ENCODE measurements at places on chromosomes 6 and 20.

- no peak for DNase-seq
These were observed 162.2 kb upstream of the THEMIS start for GRCh38 chr6:128062882-128063603.

GRCh38 chr6:131640100-131640499 lies 3.0 kb downstream of the ENPP3 start:
- DNase-seq, result no peak

DNA sequence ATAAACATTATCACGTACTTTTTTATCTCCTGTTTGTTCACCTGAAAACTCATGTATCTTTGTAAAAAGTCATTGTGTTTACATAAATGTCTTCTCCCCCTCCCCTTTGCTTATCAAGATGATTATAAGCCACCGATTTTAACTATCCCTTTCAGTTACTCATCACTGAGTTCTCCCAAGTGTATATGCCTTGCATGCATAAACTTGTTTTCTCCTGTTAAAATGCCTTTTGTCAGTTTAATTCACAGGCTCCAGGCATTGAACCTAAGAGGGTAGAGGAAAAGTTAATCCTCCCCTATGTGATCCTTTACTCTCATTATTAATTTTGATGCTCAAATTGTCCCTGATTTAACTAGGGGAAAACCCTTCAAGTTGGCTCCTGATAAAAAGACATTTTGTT lies 24.2 kb downstream of the ANKEF1 start:
- DNase-seq, result no peak

DNA sequence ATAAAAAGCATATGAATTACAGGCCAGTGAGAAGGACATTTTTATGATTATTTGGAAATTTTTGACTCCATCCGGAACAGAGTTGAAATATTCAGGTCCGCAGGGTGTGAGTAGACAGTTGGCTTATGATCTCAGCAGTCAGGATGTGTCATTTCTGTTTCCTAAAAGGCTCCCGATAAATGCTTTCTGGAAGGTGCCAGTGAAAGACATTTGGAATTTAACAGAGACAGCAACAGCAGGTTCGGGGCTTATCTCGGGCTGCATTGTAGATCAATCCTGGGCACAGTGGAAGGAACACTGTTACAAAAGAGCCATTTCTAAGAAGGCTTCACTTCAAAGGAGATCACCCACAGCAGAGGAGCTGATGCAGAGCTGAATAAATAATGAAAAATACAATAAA lies 934.4 kb downstream of the KIF16B start:
- no peak for DNase-seq

DNA sequence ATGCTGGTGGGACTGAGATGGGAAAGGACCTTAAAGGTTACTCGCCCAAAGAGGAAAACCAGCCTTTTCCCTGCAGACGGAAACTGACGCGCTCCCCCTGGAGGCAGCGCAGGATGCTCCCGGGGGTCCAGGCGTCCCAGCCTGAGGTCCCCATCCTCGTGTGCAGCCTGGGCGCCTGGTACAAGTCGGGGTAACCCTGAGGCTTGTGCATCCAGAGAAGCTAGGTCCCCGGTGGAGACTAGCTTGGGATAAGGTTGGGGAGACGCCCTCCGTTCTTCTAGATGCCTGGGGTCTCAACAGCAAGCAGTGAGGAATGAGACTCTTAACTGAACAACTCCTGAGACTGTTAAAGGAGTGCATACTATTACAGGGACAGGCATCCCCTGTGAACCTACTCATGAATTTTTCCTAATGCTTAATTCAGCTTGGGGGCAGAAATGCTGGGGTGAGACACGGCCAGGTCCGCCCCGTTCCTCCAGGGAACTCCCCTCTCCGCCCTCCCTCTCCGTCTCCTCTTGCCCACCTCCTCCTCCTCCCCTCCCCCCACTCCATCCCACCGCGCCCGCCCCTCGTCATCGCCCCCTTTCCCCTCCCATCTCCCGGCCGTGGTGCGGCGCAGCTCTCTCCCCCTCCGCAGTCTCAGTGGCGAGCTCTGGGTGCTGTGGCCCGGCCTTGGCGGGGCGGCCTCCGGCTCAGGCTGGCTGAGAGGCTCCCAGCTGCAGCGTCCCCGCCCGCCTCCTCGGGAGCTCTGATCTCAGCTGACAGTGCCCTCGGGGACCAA lies at the start of gene PRSS35:
PRSS35 (plus strand) TSS at position 634 of the 781 bp plus-strand sequence. CDS start 10,908 bp downstream, outside the sequence.
- peak; percentile 95 for DNase-seq

- DNase-seq, result no peak
These were observed 354.4 kb downstream of the FRK start for GRCh38 chr6:115706324-115706723.

- DNase-seq, result no peak
These were observed 12.2 kb upstream of the C6orf132 start for GRCh38 chr6:42154461-42155209.

GRCh38 chr6:111711476-111711875 lies 105.8 kb upstream of the TRAF3IP2 start:
- no peak for DNase-seq

- DNase-seq, result peak; percentile 52
These were observed 113.2 kb upstream of the TENT5A start for GRCh38 chr6:81865712-81866111.

DNA sequence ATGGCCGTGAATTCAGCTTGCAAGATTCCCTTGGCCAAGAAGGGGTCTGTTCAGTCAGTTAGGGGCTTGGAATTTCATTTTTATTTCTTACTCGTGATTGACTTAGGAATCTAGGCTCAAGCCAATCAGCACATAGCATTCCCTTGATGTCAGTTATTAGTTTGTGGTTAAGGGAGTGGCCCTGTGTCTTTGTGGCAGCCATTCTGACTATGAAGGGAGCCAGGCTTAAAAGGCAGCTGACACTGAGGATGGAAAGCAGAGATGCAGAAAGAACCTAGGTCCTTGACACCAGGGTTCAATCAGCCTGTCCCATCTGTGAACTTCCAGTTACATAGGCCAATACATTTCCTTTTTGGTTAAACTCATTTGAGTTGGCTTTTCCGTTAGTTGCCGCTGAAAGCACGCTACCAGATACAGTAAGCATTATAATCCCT lies 48.1 kb downstream of the MCUR1 start:
- DNase-seq, result peak; percentile 91

DNA sequence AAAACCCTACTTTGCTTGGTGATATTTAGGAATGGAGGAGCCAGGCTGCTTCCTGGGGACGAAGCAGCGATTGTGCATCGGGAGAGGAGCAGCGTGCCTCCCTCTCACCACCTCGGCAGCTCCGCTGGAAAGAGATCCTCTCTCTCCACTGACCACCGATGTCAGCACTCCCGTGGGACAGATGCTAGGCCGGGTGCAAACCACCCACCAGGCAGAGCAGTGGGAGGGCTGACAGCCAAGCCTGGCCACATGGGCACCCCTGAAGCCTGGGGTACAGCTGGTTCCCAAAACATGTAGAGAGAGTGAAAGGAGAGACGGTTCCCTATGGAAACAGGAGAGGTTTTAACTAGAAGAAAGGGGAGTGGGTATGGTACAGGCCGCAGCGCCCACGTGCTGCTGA lies 220.0 kb downstream of the ANKRD60 start:
- DNase-seq, result no peak

GRCh38 chr6:166530211-166531095 lies 56.0 kb downstream of the RAMACL start:
- no peak for DNase-seq

GRCh38 chr20:45416917-45417316 lies 976 bp downstream of the PIGT start:
- DNase-seq, result no peak

DNA sequence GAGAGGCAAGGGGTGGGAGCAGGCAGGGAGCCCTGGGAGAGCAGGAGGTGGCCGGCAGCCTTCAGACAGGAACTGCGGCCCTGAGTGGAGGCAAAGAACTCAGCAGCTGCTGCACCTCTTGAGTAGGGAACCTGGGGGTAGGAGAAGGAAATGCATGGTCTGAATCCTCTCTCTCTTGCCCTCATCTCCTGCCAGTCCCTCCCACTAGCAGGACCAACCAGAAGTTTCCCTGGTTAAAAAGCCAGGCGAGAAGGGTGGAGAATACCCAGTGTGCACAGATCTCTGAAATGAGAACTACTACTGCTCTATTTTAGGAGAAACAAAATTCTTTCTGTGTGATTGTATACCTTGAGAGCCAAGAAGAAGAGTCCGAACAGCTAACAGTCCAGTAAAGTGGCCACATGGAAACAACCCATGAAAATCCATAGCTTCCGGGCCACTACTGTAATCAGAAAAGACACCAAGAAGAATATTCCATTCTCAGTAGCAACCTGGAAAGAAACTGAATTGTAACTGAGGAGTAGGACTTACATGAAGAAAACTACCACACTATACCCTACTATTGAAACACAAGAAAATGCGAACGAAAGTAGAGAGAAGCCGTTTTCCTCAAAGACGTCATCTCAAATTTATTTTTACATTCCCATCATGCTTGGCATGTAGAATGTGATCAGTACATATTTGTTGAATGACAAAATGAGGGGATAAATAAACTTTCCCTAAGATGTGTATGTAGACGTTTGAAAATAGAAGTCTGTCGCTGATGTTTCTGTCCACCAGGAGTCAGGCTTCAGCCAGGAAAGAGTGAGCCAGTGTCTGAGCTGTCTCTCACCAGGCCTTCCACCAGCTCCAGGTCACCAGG lies 25.6 kb downstream of the WRNIP1 start:
- peak; percentile 84 for DNase-seq

- no peak for DNase-seq
These were observed 142.1 kb downstream of the DTNBP1 start for GRCh38 chr6:15520626-15521203.

All from islet precursor cell (in vitro differentiated cells).